ENCODE measurements at places on chromosomes 5 and 9. TPM values are rescaled to one million over a fixed set of nuclear protein-coding genes. Genes with fewer than 3 reads are reported as not detected.

ARID3C gene
- not detected for polyA plus RNA-seq

HAVCR2 gene
- 1.8 TPM for polyA plus RNA-seq

PRDM9 gene
- not detected for polyA plus RNA-seq

ALDOB gene
- polyA plus RNA-seq, result 0.91 TPM

SPATA31D4 gene
- not detected for polyA plus RNA-seq

FBP1 gene
- 1.9 TPM for polyA plus RNA-seq

COL23A1 gene
- polyA plus RNA-seq, result 2.5 TPM

TRPM3 gene
- 0.38 TPM for polyA plus RNA-seq

MVB12B gene
- 5.8 TPM for polyA plus RNA-seq

C9orf153 gene
- polyA plus RNA-seq, result 0.18 TPM

CAPSL gene
- not detected for polyA plus RNA-seq

HIGD2A gene
- 349 TPM for polyA plus RNA-seq

LHX3 gene
- polyA plus RNA-seq, result not detected

ZBTB26 gene
- polyA plus RNA-seq, result 2.3 TPM

NR6A1 gene
- polyA plus RNA-seq, result 0.57 TPM

DEPDC1B gene
- polyA plus RNA-seq, result 0.05 TPM

RANBP3L gene
- polyA plus RNA-seq, result 1.0 TPM

- no peak for DNase-seq
Observed at GRCh38 chr9:26950521-26950920, 3.5 kb upstream of the PLAA start.

- no peak for DNase-seq
Observed at GRCh38 chr9:16654596-16655126, 215.8 kb downstream of the BNC2 start.

DNA sequence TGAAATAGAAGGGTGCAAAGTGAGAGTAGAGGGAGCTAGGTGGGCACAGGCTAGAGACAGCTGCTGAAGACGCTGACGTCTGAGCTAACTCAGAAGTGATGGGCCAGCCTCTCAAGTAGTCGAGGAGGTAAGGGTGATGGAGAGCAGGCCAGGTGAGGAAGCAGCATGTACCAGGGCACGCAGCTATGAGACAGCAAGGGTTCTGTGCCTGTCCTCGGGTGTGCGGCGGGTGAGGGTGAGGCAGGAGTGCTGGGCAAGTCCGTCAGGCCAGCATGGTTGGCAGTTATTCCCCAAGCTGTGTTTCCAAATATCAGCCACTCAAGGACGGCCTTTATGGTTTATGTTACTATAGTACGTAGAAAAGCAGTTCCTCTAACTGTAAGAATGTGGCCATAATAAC lies 6.2 kb downstream of the RMND5B start:
- DNase-seq, result no peak

- DNase-seq, result no peak
Observed at GRCh38 chr5:1936413-1936812, 53.7 kb upstream of the IRX4 start.

- DNase-seq, result no peak
Observed at GRCh38 chr9:4826417-4827166, 33.8 kb downstream of the RCL1 start.

DNA sequence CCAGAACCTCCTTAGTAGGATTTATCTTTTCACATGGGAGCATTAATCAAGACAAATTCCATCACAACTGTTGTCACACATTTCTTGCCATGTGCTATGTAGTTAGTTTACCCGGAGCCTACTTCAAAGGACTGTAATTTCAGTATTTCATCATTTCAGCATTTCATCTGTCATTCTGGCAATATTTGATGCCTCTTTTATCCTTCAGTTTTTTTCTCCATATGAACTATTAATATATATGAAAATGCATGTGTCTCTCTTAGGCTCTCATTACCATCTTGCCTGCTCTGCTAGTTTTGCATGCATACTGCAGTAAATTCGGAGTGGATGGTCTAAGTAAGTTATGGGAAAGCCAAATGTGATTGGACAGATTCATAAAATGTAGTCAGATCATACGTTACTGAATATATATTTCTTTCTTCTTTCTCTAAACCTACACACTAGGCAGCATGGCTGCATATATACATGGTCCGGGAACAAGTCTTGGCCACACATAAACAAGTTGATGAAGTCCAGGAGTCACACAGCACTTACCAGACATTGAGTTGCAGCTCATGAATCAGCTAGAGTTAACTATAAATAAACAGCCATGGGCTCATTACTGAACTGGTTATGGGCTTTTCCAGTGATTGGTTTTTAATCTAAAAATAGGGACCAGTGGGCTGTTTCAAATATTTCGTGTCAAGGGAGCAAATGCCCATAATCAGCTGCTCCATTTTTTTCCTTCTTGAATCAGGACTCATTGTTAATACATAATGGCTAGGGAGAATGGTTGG lies 46.6 kb downstream of the SPATA31D1 start:
- DNase-seq, result no peak

- DNase-seq, result no peak
Observed at GRCh38 chr9:81074221-81074620, 615.1 kb downstream of the TLE1 start.

DNA sequence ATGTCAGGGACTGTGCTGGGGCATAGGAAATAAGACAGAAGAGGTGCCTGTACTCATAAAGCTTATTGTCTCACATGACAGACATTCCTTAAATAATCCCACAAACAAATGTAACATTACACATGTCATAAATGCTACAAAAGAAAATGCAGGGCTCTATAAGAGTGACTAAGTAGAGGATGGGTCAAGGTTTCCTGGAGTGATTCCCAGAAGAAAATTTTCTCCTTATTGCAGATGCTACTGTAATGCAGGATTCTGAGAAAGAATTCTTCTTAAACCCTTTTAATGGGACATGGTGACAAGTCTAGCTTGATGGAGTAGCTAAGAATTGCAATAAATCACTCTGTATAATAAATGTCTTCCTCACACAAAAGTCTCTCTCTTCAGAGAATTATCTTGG lies 55.7 kb downstream of the SH3TC2 start:
- DNase-seq, result no peak

GRCh38 chr5:28215091-28215490 lies 1176.7 kb upstream of the CDH9 start:
- DNase-seq, result no peak

DNA sequence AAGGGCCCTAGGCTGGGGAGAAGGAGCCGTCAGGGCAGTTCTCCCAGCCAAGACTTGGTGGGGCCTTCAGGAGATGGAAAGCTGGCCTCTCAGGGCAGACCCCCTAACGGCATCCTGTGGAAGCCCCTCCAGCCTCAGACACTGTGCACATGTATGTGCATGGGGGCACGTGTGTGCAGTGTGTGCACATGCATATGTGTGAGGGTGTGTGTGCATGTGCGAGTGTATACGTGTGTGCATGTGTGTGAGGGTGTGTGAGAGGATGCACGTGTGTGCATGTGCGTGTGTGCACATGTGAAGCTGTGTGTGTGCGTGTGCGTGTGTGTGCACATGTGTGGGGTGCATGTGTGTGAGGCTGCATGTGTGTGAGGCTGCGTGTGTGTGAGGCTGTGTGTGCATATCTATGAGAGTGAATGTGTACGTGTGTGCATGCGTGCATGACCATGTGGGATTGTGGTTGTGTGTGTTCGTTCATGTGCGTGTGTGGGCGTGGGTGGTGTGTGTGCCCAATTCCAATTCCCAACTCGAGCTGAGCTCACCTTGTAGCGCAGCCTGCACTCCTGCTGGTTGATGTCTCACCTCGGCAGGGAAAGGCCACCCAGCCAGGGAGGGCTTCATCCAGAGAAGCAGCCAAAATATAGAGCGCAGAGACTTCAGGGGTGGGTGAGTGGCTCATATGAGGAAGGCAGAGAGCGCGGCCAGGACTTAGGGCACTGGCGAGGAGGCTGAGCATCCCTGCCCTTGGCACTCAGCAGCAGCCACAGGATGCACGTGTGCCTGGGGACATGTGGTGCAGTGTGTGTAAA lies 142.7 kb upstream of the PPP1R26 start:
- DNase-seq, result no peak

DNA sequence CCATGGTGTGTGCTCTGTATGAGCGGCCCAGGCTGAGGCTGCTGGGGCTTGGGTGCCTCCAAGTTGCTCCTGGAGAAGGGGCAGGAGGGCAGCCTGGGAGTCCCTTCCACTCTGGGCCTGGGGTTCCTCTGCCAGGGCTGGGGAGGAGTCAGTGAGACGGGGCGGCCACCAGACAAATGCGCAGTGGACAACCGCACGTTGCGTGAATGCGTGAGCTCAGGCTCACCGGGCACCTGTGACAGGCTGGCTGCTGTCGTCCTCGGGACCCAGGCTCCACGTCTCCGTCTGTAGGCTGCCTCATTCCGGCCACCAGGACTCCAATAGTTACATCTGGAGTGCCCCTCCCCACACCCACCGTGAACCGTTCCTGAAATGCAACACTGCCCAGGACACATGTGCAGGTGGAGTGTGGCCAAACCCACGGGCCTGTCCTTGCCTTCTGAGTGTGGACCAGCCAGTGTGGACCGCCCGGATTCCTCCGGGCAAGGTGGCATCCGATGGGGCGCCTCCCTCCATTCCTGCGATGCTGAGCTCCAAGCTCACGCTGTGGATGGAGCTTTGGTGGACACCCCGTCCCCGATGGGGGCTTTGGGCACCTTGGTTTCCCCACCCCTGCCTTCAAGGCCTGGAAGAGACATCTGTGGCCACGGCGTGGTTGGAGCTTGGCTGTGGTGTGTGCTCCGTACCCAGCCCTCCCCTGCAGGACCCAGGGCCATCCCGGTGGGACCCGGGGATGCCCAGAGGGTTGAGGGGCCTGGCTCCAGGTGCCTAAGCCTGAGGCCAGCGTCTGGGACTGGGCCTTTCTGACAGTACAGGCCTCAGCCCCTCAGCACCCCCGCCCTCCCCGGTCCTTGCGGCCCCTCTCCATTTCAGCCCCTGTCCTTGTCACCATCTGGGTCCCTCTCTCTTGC lies 34.0 kb upstream of the RXRA start:
- peak; percentile 45 for DNase-seq

- DNase-seq, result peak; percentile 85
Observed at GRCh38 chr9:127545196-127546124, 66.6 kb upstream of the STXBP1 start.

GRCh38 chr5:146072595-146072994 lies 32.8 kb downstream of the PLAC8L1 start:
- DNase-seq, result no peak

DNA sequence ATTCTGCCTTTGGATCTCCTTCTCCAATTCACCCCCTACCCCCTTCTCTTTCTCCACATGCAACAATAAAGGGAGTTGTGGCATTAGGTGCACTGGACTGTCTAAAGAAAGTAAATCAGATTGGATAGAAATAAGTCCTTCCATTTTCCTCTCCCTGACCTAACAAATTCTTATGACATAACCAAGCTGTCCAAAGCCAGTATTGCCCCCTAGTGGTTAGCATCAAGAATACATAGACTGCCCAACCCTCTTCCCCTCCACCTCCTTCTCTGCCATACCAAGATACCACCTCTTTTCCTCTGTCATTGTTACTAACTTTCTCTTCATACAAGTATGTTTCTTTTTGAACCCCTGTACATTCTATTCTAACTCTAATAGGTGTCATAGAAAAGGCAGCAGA lies 45.7 kb downstream of the PPARGC1B start:
- no peak for DNase-seq

- DNase-seq, result no peak
Observed at GRCh38 chr5:23367874-23368273, 139.5 kb upstream of the PRDM9 start.

DNA sequence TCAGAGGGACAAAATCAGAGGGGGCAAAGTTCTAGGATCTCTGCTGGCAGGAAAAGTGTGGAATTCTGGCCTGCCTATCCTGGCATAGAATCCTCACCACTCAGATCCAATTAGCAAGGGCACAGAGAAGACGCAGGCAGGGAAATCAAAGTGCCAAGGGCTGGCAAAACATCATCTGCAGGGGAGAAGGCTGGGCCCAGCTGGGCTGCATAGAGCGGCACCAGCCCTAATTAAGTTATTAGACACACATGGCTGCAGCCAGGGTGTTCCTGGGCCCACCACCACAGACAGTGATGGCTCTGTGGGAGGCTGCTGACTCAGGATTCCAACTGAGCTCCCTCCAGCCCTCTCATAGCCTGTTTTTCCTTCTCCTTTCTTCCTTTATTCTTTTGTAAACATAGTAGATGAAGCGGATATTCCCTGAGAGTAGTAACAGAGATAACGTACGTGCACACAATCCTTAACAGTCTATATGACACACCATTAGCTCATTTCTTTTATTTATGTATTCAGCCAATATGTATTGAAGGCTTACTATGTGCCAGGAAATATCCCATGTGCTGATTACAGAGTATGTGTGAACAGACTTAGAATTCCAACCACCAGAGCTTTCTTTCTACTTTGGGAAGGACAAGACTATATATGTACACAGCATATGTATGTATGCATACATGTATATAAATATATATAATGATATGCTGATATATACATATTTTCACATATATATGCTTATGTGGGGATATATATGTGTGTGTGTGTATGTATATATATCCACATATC lies 236.1 kb downstream of the ASTN2 start:
- DNase-seq, result no peak

GRCh38 chr9:121305269-121305994 lies 37.5 kb downstream of the GSN start:
- peak; percentile 83 for DNase-seq

GRCh38 chr9:19967216-19967887 lies 178.5 kb upstream of the SLC24A2 start:
- DNase-seq, result no peak

DNA sequence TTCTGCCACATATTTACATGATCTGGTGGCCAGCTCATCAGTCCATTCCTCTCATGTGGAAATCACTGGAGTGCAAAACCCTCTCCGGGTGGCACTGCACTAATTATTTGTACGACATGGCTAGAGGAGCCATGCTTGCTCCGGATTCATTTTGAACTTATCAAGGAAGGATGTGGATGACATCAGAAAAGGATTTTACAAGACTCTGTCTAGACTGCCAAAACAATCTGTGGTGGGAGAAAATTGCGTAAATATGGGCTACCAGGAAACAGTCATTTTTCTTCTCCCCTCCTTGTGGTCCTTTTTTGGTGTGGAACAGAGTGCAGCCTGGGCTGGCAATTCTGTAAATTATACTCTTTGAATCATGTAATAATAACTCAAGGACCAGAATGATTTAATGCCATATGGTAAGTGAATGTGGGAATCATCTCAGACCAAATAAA lies 123.4 kb upstream of the IFNE start:
- DNase-seq, result no peak

DNA sequence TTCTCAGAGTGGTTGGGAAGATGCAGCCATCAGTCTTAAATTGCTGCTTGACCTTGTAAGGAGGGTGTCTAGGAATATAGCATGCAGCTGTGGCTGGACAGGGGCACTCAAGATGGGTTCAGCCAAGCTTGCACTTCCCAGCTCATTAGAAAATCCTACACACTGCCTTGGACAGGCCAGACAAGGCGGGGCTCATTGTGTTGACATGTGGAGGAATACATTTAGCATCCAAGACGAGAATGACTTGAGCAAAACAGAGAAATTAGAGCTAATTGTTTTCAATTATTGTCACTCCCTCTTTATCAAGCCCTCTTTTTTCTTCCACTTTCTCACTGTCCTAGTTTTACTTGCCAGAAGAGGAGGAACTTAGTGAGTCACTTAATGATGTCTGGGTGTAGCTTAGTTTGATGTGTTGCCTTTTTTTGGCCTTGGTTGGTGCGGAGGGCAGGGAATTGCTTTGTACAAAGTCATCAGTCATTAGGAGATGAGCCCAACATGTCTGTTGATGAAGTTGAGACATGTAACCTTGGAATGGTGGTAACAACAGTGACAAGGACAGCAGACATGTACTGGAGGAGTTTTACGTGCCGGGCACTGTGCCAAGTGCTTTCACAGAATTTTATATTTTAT lies 1219.3 kb upstream of the WWC1 start:
- DNase-seq, result no peak

GRCh38 chr9:137984005-137984404 lies 106.4 kb downstream of the CACNA1B start:
- no peak for DNase-seq

All from right cardiac atrium (tissue), 5 donors.